Fibroblast of upper back skin (primary cell): ENCODE measurements at places on chromosomes 11 and 22.
A peak's percentile ranks its signal among the peaks of the same experiment; 100 is the strongest.

GRCh38 chr22:42635531-42635930, 4.9 kb downstream of the ATP5MGL start:
- peak; percentile 80 for DNase-seq

- DNase-seq: peak; percentile 69
Observed at GRCh38 chr11:113884361-113884836, 9.0 kb upstream of the USP28 start.

- no peak for DNase-seq
Observed at GRCh38 chr11:80627364-80627763, 1186.5 kb upstream of the TENM4 start.

DNA sequence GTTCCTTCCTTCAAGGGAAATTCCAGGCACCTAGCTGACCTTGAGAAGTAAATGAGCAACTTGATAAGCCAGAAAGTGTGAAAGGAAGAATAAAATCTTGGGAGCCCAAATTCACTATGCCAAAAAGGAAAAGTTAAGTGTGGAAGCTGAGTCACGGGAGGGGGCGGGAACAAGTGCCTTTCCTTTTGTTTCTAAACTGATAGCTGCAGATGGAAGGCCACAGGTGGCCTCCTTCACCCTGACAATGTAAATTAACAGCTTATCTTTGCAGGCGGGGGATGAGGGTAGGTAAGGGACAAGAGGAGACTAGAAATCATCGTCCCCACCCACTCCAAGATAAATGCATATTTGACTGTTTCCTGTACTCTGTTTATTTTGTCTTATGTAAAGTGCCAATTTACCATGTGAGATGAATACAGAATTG, 36.4 kb upstream of the TREH start:
- DNase-seq: no peak

DNA sequence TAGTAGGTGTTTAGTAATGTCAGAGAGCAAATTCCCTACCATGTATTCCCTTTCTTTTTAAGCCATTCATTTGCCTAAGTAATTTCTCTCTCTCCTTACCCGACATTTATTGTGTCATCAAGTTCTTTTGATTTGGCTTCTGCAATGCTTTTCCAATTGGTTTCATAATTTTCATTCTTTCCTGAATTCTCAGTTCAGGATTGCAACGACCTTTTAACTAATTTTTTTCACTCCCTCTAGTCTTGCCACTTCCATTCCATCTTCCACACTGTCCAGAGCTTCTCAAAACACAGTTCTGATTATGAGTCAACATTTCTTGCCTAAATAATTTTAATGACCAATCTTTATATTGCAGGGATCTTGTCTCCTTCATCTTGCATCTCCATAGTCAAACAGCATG, 41.2 kb upstream of the RAB30 start:
- no peak for DNase-seq

- DNase-seq: no peak
Observed at GRCh38 chr11:12102588-12103410, 7.6 kb upstream of the MICAL2 start.

GRCh38 chr11:33772870-33773269, 1.4 kb downstream of the FBXO3 start:
- no peak for DNase-seq

- DNase-seq: no peak
Observed at GRCh38 chr22:36737776-36738175, 34.2 kb upstream of the CACNG2 start.

GRCh38 chr22:36554098-36554497, 25.1 kb upstream of the EIF3D start:
- DNase-seq: no peak

DNA sequence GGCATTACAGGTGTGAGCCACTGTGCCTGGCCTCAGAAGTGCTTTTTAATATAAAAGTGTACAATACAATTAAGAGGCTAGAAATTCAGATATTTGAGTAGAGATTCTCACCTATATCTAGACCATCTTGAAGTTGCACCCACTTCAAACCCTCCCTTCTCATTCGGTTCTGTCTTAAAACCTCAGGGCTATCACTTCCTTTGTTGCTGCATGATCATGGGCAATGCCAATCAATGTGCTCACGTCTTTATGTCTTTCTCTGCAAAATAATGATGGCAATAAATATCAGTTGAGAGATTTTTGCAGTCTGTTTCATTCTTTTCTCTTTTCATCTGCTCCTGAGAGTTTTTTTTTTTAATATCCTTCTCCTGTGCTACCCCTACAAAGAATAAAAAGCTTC, 9.3 kb upstream of the NUP160 start:
- no peak for DNase-seq

DNA sequence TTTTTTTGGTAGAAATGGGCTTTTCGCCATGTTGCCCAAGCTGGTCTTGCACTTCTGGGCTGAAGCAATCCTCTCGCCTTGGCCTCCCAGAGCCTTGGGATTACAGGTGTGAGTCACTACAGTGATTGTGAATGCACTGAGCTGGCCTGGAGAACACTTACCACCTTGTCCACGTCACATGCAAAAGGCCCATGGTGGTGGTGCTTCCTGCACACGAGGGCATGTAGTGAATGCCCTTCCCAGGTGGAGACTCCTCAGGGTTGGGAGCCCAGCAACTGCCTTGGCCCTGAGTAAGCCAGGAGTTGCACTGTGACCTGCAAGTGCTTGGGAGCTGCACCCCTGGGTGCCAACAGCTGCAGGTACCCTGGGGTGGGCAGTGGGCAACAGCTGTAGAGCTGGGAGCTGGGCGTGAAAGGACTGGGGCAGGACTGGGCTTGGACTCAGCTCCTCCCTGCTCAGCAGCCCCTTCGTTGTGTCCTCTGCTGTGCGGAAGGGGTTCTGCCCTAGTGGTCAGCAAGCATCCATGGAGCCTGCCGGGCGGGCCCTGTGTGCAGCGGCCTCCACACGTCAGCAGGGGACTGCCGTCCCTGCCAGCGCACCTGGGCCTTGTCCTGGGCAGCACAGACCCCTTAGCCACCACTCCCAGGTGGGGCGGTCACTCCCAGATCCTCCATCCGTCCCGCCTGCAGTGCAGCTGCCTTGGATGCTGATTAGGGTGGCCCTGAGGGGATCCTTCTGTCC, 9.3 kb upstream of the ADORA2A start:
- no peak for DNase-seq

GRCh38 chr11:118102721-118103261, 16.0 kb upstream of the SMIM35 start:
- no peak for DNase-seq

GRCh38 chr11:75330291-75330690, 21.2 kb downstream of the ARRB1 start:
- no peak for DNase-seq

DNA sequence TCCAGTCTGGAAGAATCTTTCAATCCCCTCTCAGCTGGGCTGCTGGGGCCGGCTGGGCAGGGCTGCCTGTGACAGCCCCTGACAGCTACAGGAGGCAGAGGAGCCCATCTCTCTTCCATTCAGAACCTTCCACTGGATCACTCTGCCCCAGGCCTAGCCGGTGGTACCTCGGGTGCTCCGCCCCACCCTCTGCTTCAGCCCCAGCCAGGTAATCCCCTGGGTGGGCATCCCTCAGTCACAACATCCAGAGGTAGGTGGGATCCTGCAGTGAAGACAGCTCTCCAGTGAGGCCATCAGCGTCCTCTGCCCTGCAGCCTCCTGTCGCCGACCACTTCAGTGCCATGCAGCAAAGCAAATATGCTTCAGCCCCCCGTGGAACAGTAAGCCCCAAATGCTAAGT, 223.7 kb downstream of the DSCAML1 start:
- DNase-seq: no peak

DNA sequence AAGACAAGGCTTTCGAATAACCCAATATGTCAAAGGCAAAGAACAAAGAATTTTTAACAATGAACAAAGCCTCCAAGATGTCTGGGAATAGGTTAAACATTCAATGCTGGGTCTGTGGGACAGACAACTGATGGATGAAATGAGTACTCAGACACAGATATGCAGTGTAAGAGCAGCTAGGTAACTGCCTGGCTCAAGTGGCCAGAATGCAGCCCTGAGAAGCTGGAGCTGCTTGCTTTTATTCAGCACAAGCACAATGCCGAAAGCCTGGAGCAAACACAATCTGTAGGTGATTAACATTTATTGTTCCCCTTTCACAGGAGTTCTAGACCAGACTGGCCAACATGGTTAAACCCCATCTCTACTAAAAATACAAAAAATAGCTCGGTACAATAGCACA, 24.0 kb downstream of the GLYAT start:
- no peak for DNase-seq

- DNase-seq: no peak
Observed at GRCh38 chr22:35126993-35127392, 61.0 kb downstream of the ISX start.

DNA sequence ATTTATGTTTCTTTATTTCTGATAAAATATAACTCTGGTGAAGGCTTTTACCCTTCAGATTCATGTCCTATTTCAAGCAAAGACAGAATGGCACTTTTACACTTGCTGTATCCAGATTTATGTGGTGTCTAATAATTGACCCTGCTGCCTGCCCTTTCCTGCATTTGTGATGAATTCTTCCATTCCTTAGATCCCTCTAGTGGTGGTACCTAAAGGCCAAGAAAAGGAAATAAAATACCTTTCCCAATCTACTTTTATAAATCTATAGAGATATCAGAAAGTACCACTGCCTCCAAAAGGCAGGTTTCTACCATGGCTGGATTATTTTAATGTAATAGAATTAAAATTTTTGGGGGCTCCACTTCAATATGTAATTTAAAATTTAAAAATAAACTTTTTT, 34.2 kb downstream of the CCDC81 start:
- DNase-seq: no peak

DNA sequence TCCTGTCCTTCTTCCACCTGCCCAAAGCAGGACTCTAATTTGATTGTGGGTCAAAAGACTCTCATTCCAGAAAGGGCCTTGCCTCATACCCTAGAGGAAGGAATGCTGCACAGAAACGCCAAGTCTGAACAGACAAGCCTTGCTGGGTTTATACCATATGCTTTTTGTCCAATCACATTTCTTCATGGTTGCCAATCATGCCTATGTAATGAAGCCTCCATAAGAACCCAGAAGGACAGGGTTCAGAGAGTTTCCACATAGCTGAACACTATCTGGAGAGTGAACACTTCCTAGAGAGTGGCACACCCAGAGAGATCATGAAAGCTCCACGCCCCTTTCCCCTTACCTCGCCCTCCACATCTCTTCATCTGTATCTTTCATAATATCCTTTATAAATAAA, 4.8 kb upstream of the SAA2 start:
- no peak for DNase-seq

GRCh38 chr22:29351042-29351441, 35.5 kb upstream of the RASL10A start:
- no peak for DNase-seq

GRCh38 chr11:93080146-93080759, 110.8 kb downstream of the MTNR1B start:
- DNase-seq: no peak

DNA sequence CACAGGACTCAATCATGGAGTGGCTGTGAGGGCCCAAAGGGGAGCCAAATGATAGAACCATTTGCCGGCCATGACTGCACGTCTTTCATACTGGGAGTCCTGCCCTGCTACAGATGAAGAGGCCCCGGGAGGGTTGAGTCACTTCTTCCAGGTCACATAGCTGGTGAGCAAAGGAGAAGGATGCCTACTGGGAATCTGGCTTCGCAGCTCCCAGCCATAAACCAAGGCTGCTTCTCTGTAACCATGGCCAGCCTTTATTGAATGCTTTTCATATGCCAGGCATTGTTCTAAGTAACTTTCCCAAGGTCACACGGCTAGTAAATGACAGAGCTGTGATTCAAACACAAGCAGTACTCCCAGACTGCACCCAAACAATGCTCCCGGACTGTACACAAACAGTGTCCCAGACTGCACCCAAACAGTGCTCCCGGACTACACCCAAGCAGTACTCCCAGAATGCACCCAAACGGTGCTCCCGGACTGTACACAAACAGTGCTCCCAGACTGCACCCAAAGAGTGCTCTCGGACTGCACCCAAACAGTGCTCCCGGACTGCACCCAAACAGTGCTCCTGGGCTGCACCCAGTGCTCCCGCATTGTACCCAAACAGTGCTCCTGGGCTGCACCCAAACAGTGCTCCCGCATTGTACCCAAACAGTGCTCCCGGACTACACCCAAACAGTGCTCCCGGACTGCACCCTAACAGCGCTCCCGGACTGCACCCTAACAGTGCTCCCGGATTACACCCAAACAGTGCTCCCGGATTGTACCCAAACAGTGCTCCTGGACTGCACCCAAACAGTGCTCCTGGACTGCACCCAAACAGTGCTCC, 89.8 kb downstream of the FBXO7 start:
- DNase-seq: peak; percentile 53

GRCh38 chr22:24751518-24751917, 23.0 kb downstream of the PIWIL3 start:
- no peak for DNase-seq

GRCh38 chr22:32808038-32808445, 6.5 kb downstream of the TIMP3 start:
- no peak for DNase-seq

GRCh38 chr11:61077936-61078335, 24.4 kb upstream of the CD5 start:
- DNase-seq: no peak

GRCh38 chr22:45290410-45290936, 5.7 kb downstream of the UPK3A start:
- DNase-seq: peak; percentile 75

DNA sequence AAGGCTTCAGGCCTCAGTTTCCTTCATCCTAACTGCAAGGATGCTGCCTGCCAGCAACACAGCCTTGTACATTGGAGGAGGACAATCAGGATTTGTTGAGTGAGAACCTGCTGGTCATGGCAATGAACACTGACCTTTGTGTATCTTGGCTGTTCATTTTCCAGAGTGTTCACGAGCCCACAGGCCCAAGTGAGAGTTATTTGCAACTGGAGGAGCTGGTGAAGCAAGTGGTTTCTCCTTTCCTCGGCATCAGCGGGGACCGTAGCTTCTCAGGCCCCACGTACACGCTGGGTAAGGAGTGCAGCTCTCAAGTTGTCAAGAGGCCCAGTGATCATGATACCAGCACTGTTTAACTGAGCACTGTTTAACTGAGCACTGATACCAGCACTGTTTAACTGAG, 59.0 kb downstream of the TRAF6 start:
- DNase-seq: no peak

GRCh38 chr11:74035264-74035663, 26.4 kb upstream of the UCP3 start:
- no peak for DNase-seq

DNA sequence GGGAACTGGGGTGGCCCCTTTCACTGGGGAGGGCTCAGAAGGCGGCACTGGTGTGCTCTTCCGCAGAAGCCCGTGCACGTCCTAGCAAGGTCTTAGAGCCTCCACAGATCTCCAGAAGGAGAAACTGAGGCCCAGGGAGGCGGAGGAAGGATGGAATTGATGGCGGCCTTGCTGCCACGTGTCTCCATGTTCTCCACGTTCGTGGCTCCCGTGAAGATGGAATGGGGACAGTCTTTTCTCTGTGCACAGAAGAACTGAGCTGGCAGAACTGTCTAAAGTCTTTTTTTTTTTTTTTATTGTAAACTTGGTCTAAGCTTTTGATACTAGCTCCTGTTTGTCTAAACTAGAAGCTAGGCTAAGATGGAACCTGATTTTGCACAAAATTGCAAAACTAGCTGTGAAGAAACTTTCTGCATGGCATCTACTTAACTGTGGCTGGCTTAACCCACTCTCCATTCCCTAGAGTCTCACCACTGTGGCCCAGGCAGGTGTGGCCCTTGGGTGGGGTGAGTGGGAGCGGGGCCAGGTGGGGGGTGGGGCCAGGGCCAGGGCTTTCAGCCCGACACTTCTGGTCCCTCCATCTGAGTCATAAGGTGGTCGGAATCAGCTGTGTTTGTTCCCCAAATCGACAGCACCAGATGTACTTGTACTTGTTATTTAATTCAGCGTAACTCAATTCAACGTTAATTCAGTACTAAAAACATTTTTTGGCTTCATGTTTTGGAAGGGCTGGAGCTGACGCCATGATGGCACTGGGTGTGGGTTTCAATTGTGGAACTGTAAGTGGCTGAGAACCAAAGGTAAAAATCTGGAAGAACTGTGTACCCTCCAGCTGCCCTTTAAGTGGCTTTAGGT, 120.7 kb downstream of the MPPED1 start:
- DNase-seq: no peak
